Stimulated activated CD8-positive, alpha-beta memory T cell treated with anti-CD3 and anti-CD28 coated beads, Interleukin-2, amount 100 ng/mL, for 1 hour (primary cell): ENCODE measurements at places on chromosomes 2 and 18.

- DNase-seq = no peak
These were observed 18.4 kb downstream of the TMEM247 start for GRCh38 chr2:46497766-46498165.

DNA sequence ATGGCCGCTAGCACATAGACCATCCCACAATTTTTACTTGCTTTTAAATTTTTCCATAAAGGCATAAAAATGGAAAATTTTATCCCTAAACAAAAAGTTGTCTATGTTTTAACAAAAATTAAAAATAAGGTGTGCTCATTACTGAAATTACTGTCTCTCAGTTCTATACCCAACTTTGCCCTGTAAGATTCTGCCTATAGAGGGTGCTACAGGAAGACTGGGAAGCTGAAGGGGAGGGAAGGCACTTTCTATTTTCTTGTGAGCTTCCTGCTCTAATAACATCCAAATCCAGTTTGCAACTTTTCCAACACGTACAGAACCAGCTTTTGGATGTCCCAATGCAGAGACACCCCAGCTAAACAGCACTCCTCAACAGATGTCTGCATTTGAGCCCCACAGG, 666.9 kb downstream of the PLCL1 start:
- no peak for DNase-seq

DNA sequence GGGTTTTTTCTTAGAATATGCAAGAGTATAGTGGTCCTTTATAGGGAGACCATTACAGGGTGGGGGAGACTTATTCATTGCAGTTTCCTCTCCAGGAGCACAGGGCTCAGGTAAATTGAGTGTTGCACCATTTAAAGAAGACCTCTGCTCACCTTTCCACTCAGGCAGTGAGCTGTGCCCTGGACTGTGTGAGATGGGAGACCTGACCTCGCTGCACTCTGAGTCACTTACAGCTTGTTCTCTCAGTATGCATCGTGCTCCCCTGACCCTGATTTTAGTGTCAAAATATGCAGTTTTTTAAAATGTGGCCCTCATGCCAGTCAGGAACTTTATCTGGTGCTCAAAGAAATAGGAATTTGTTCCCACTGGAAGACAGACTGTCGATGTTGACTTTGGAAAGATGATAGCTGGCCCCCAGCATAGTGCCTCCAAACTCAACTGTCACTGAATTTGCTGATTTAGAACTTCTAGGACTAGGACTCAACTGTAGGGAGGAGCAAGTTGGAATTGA, 146.7 kb upstream of the EPAS1 start:
- no peak for DNase-seq

DNA sequence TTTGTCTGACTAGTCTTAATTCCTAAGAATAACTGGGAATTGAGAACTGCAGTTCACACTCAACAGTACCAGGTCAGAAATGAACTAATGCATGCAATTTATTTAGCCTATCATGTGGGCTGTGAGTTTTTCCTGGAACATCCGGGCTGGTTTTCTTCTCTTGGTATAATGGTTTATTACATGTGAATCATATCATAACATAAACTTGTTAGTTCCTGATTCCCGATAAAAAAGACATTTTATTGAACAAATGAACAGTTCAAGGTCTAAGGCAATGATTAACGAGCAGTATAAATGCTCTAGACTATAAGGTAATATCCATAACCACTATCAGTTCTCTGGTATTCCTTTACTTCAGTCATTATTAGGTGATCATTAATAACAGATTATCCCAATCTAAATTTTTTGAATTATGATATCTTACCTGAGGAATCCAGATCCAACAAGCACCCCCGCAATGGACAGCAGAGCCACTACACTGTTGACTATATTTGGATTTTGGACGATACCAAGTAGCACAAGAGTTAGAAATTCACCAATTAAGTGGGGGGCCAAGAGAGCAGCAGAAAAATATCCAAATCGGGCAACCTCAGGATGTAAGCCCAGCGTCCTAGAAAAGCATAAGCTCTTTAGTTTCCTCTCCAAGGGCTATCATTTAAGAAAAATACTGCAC, 19.0 kb downstream of the ABCG5 start:
- no peak for DNase-seq

DNA sequence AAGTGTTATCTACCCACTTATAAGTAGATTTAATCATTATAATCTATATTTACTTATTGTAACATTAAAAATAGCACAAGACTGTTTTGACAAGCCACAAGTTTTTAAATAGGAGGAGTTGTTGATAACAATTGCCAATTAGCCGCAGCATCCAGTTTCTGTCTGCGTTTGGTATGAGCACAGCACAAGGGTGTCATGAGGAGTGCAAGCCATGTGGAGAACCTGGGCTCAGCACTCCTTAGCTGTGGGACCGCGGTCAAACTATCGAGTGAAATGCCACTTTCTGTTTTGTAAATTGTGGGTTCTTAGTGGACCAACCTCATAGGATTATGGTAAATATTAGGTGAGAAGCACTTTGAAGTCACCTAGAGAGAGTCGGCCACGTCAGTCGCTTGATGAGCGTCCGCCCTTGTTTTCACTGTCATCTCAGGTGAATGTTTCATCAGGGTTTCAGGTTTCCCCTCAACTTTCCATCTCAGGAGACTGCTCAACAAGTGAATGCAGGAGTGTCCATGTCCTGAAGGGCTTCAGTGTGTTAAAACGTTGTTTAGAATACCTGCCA, 294.5 kb downstream of the ZNF407 start:
- no peak for DNase-seq

DNA sequence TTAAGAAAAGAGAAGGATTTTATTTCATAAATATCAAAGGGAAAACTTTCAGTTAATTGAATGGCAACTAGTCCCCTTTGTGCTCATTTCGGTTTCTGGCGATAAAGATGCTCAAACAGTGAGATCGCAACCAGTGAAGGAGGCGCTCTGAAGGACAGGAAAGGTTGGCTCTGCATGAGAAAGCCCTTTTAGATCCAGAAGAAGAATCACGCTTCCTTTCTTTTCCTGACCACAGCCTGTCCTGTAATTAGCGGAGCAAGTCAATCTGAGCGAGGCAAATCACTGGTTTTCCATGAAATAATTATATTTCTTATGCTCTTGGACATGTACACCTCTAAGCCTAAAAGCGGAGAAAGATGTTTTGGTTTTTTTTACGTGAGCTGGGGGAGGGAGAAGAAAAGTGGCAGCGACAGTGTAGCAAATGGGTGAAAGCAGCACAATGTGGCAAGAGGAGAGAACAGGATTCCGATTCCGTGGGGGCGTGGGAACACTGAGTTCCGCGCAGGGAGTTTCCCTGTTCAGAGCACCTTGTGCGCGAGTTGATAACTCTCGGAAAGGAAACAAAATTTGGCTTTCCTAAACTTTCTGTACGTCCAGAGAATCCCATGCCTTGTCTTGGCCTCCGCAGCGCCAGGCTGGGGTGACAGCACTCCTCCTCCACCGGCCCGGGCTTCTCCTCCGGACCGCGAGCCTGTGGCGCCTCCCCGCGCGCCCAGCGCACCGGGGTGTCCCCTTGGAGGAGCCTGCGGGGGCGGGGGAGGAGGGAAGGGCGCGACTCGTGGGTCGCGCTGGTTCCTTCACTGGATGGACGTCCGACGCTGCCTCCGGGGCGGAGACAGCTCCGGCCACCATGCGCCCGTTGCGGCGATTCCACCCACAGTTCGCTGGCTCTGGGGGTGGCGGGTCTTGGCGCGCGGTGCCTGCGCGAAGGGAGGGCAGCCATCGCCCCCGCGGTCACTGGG, 620 bp upstream of the SLC9A2 start:
- no peak for DNase-seq

DNA sequence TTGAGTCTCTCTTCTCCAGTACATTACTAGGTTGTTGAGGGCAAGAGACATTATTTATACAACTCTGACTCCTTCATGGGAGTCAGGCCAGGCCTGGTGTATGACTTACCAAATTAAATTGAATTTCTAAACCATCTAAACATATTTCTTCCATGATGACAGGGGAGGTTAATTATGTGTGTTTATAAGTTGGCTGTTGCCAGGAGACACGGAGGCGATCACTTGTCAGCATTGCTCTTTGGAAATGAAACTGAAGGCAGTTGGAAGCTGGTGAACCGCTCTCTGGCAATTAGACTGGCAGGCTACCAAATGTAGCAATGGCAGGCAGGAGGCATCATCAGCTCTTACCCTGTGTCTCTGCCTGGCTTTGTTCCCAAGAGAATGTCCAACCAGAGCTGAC, 241.4 kb downstream of the KCNS3 start:
- no peak for DNase-seq
